ENCODE measurements at places on chromosomes 6 and 20. TPM values are rescaled to one million over a fixed set of nuclear protein-coding genes. Genes with fewer than 3 reads are reported as not detected.
A peak's percentile ranks its signal among the peaks of the same experiment; 100 is the strongest.

DNA sequence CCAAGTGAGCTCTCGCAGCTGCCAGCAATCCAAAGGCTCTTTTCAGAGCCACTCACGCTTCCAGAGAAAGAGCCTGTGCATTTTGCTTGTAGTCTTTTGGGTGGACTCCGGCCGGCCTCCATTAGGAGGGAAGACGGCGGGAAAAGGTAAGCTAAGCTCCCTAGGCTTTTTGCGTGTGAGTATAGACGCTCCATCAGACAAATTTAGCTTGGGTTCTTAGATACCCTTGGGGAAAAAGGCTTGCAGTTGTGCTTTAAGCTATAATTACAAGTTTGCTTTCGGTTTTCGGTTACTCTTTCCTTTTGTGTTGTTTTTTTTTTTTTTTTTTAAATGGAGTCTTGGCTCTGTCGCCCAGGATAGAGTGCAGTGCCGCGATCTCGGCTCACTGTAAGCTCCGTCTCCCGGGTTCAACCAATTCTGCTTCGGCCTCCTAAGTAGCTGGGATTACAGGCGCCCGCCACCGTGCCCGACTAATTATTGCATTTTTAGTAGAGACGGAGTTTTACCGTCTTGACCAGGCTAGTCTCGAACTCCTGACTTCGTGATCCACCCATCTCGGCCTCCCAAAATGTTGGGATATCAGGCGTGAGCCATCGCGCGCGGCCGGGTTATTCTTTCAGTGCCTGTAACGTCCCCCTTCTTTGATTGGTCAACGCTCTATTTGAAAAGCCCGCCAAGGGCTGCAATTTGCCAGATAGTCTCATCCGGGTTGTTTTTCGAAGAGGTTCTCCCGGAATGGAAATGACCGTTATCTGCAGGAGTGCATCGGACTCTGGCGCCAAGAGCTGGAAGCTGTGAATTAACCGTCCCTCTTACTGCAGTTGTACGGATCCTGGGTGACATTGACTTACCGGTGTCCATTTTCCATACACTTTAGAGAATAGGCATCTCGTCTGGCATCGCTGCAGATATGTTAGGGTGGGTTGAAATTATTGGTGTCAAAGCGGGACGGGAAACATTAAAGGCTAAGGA is 18.1 kb downstream of the OR2B2 start:
- peak; percentile 95 for DNase-seq

GRCh38 chr6:108968325-108969316 is 120.4 kb downstream of the ARMC2 start:
- no peak for DNase-seq

- DNase-seq = no peak
Observed at GRCh38 chr6:125829433-125829832, 38.7 kb downstream of the NCOA7 start.

DNA sequence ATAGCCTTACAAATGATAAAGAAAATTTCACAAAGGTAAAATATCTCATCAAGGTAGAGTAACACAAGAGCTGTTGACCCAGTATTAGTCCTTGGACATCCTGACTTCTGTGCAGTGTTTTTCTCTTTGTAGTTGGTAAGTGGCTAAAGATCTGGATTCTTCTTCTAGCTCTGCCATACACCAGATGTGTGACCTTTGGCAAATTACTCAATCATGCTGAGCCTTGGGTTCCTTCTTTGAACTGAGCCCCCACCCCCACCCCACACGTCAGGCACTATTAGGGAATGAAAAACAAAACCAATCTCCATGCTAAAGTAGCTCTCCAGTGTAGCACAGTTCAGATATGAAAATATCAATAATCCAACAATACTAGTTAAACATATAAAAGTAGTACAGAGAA is 15.1 kb upstream of the TRIM39 start:
- no peak for DNase-seq

DNA sequence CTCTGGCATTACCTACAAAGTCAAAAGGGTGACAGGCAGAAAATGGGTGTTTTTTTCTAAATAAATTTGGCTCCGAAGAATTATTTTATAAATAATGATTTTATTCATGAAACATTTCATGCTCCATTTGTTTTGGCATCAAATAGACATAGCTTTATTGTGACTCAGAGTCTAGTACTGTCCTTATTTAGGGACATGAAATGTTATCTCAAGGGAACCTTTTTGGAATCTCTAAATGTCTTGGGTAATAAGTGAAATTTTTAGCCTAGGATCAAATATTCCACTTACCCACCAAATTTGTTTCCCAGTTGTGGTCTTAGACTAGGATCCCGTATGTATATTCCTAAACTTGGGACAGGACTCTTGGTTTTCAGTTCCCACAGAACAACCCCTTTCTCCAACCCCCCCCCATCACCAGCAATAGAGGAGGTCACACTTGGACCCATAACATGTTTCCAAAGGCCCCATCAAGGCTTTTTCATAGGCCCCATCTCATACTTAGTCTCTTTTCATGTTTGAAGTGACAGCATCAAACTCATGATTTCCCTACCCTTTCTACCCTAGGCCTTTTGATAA is 81.8 kb downstream of the JAG1 start:
- DNase-seq = no peak

GRCh38 chr20:4764805-4765204 is 43.1 kb downstream of the PRND start:
- no peak for DNase-seq

DNA sequence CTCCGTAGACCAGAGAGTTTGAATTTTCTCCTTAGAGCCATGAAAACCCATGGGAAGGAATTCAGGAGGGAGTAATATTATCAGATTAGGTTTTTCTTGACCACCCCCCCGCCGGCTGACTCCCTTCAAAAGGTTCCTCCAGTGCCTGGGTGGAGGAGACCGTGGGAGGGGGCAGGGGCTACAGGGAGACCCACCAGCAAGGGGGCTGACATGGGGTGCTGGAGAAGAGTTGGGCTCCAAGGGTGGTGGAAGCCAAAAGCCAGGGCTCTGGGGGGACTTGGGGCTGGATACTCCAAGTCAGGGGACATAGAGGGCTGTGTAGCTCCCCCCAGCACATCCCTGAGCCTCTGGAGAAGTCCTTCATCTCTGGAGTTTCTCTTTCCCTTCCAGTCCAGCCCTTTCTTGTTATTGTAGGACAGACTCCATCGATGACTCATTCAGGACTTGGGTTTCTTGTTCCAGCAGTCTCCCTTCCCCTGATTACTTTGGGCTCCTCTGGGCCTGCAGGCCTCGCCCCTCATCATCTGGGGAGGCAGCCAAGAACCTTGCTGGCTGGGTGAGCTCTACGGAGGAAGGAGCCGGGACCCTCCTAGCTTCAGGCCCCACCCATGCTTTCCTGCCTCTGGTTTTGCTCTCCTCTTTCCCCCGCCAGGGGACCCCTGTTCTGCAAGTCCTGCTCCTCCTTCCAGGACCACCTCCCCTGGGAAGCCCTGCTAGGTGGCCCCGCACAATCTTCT is 10.5 kb upstream of the KIAA1755 start:
- peak; percentile 78 for DNase-seq

- no peak for DNase-seq
Observed at GRCh38 chr6:111530218-111530617, 47.2 kb upstream of the REV3L start.

DNA sequence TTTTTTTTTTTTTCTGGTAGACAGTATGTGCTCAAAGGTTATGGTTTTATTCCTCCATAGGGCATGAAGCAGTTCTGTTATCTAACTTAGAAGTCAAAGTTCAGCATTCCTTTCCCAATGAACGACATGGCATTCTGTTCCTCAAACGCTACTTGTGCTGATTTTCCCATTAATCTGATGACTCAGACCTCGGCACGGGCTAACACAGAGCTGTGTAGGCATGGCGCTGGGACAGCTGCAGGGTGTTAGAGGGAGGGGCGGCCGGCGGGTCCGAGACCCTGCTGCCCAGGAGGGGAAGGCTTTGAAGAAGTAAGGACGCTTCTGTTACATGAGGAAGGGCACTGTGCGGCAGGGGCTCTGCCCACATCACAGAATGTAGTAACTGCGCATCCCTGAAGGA is 93.6 kb upstream of the AGPAT4 start:
- DNase-seq = no peak

DNA sequence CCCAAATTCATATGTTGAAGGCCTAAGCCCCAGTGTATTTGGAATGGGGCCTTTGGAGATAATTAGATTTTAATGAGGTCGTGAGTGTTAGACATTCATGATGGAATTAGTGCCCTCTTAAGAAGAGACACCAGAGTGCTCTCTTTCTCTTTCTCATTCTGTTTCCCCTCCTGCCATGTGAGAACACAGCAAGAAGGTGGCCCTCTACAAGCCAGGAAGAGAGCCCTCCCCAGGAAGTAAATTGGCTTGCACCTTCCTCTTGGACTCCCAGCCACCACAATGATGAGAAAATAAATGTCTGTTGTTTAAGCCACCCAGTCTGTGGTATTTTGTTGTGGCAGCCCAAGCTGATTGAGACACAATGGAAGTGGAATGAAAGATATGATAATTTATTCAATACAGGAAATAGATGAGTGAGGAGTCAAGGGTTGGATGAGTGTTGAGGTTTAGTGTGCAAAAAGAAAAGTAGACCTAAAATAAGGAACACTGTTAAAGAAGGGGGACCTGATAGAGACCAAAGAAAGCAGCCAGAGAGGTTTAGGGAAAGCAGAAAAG is 25.9 kb upstream of the ATXN1 start:
- no peak for DNase-seq

GRCh38 chr6:142313284-142313683 is 11.5 kb downstream of the ADGRG6 start:
- no peak for DNase-seq

DNA sequence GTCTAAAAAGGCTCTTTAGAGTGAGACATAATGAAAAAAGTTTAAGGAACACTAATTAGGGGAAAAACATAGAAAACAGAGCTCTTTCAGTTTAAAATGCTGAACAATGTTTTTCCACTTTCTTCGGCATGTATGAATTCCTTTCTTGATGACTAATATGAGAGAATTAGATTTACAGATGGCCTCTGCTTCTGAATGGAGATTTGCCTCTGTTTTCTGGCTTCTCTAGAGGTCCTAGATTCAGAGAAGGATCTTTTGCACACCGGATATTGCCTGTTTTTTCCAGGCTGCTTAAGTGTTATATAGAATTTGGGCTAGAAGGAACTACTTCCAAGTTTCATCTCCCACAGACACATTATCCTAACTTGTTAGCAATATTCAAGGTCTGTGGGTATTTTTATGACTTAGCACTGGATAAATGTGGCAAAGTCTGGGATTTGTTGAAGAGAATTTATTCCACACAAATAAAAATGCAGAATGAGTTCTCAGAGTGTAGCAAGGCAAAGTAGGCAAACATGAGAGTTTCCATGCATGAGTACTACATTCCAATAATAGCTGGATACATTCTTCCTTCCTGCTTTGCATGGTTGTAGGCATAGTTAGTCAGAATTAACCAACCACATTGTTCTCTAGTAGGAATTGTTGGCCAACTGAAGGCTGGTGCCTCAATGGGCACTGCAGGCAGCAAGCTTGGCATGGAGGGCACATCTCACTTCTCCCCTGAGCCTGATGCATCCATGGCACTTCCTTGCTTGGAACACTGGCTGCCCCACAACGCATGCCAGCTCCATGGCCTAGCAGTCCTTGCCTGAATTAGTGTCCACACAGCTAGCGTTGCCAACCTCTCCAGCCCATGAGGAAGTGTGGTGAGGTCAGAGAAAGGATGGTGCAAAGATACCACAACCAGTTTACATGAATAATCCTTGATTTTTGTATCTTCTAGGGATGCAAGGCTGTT is 224.2 kb downstream of the CLIC5 start:
- no peak for DNase-seq

GRCh38 chr20:64222851-64223525 is 32.6 kb upstream of the PCMTD2 start:
- no peak for DNase-seq

Gene CDH26
- 4.1 TPM for total RNA-seq

Gene SLC44A4
- total RNA-seq = 3.3 TPM

Gene TMC2
- total RNA-seq = 0.16 TPM

Gene PRDM13
- total RNA-seq = not detected

Gene AVP
- total RNA-seq = not detected

Gene TP53INP2
- 5.8 TPM for total RNA-seq

Gene COMMD7
- 11.9 TPM for total RNA-seq
